Lung microvascular endothelial cell (primary cell): ENCODE measurements at places on chromosomes 2 and 18. TPM values are rescaled to one million over a fixed set of nuclear protein-coding genes. Genes with fewer than 3 reads are reported as not detected.

REG3A gene
- total RNA-seq = not detected in 2 replicates

SPATA3 gene
- total RNA-seq = not detected in 2 replicates

CCDC121 gene
- total RNA-seq = 1.1 and 2.6 TPM in 2 replicates

ADD2 gene
- 2.0 and 7.2 TPM in 2 replicates for total RNA-seq

NT5C1B gene
- not detected in 2 replicates for total RNA-seq

PLEK gene
- total RNA-seq = under 0.01 TPM in 2 replicates
